ENCODE measurements at places on chromosomes 1 and 21.

GRCh38 chr1:154419620-154420571, 14.8 kb downstream of the IL6R start:
- DNase-seq, result no peak

- DNase-seq, result no peak
Measured at GRCh38 chr1:111208921-111209320, 8.5 kb upstream of the DENND2D start.

GRCh38 chr1:85102479-85102878, 54.2 kb upstream of the MCOLN3 start:
- DNase-seq, result no peak

DNA sequence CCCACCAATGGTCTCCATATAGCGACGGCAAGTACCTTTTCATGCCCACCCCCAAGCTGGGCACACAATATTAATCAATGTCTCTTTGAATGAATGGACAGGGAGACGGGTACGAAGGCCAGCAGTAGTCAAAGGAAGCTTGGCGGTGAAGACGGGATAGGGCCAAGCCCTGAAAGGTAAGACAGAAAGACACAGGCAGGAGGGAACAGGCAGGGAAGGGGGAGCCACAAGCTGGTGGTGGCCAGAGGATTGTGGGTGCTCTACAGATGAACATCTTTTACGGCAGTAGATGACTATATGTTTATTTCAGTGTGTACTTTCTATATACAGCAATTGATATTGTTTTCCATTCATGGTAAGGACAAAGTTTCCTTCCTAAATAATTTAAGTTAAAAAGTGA, 16.3 kb downstream of the CAPZB start:
- no peak for DNase-seq

DNA sequence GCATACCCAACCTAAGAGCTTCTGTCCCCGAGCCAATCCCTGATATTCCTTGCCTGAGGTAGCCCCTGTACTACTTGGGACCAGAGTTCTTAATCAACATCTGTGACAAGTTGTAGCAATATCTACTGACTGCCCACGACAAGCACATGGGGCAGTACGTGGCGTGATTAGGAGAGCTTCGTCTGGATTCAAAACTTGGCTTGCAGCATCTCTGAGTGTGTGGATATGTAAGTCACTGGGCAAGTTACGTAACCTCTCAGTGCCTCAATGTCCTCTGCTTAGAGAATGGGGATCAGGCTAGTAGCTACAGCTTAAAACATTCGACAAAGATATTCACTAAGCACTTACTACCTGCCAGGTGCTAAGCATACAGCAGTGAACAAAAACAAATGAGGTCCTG, 5.0 kb downstream of the HSPG2 start:
- no peak for DNase-seq

DNA sequence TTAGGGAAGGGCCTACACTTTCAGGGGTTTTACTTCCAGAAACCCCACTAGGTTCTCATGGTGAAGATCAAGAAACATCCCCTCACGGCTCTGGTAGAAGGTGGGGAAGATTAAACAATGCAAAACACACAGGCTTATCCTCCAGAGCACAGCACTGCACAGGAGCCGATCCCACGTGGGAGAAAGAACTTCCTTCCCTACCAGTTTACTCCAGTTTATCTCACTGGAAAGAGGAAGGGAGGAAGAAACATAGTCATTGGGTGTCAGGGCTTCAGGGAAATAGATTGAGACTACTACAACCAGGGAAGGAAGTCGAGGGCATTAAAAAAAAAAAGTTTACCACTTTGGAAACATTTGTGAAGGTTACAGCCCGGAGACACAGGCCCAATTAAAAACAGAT, 164.4 kb downstream of the NTPCR start:
- no peak for DNase-seq

- DNase-seq, result no peak
Measured at GRCh38 chr1:236370420-236370819, 23.7 kb upstream of the EDARADD start.

DNA sequence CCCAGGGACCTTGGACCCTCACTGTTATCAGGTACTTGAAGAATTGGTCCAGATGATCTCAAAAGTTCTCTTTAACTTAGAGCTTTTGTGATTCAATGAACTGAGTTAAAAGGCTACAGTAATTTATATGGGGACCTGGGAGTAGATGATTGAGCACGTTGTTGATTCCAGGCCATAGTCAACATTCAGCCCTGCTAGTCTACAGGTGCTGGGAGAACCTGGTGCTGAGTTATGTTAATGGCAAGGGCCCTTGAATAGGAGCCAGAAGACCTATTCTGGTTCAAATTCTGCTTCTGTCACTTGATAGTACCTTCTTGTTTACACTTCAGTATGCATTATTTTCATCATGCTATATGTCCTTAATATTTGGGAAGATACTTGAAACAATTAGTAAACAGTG, 11.2 kb downstream of the DYRK3 start:
- DNase-seq, result no peak

GRCh38 chr21:15061279-15061678, 3.5 kb downstream of the NRIP1 start:
- DNase-seq, result no peak

GRCh38 chr21:14877581-14878228, 187.1 kb downstream of the NRIP1 start:
- DNase-seq, result no peak

GRCh38 chr1:111961016-111961415, 28.5 kb downstream of the KCND3 start:
- no peak for DNase-seq

GRCh38 chr1:13701271-13701640, 1.3 kb downstream of the PRDM2 start:
- no peak for DNase-seq

GRCh38 chr1:114508386-114508898, 2.6 kb downstream of the TRIM33 start:
- no peak for DNase-seq

- DNase-seq, result no peak
Measured at GRCh38 chr1:110643879-110644472, 30.8 kb downstream of the KCNA3 start.

- no peak for DNase-seq
Measured at GRCh38 chr1:85322655-85323054, 46.2 kb upstream of the BCL10 start.
